ENCODE measurements at places on chromosomes 7 and 10.

- DNase-seq, result peak; percentile 86
Measured at GRCh38 chr10:78313636-78314035, 280.0 kb downstream of the RPS24 start.

DNA sequence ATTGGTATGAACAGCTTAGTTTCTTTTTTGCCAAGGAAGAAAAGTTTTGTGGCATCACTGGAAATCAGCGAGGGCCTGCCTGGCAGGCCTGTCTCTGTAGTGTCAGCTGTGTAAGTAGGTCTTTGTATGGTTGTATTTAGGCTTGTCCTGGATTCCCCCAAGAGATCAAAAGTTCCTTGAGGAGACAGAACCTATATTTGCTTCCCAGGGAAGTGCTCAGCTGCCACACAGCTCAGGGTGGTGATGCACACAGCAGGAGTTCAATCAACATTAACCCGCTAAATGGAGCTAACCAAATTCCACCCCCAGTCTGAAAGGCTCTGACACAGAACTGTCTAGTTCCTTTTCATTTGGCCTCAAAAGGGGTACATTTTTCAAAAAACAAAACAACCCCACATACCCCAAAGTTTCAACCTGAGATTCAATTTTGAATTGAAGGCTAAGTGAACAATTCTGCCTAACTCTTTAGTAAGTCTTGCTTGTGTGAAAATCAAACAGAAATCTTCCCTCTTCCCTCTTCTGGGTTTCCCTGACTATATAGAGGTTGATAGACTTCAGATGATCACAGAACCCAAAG, 124.4 kb downstream of the CLEC2L start:
- no peak for DNase-seq

DNA sequence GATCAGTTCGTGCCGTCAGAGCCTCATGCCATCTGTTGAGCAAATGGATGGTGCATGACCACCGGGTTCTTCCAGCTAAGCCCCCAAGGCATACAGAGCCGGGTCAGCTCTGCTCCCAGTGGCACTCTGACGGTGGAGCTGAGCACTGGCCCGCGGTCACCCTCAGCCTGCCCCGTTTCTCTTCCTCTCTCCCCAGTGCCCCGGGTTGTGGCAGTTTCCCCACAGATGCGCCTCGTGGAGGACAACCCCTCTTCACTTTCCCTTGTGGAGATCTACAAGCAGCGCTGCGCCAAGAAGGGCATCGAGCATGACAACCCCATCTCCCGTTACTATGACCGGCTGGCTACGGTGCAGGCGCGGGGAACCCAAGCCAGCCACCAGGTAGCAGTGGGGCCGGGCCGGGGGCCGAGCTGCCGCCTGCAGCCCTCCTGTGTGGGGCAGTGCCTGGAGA, 129.9 kb downstream of the TRRAP start:
- DNase-seq, result no peak

DNA sequence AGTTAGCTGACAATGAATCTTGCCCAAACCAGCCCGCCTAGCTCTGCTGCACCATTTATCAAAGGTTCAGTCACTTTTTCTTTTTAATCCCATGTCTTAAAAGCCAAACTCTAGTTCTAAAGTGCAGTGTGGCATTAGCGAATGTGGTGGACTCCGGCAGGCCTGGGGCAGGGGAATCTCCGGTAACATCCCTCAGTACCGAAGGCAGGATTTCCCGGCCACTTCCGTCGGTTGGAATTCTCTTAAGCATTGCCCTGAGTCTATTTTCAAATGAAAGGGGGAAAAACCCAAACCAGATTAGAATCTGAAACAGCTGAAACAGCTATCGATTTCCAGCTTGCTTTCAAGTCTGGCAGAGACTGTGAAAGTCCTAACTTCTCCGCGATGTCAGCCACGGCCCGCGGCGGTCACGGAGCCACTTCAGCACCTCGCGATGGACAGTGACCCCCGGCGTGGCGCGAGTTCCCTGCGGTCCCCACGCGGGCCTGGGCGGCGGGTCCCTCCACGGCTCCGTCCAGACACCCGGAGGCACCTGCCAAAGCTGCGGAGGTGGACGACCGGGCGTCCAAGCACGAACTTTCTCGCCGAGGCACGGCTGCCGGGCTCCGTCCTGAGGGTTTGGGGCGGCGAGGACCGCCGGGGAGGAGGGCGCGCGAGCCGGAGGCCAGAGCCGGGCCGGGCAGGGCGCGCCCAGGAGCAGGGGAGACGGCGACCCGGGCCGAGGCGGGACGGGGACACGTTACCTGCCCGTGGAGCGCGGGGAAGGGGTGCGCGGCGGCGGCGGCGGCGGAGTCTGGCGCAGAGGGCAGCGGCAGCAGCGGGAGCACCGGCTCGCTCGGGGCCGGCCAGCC, 745 bp downstream of the TCERG1L start:
- DNase-seq, result no peak

- no peak for DNase-seq
Measured at GRCh38 chr7:66304536-66304935, 99.4 kb downstream of the TPST1 start.

- no peak for DNase-seq
Measured at GRCh38 chr7:66181329-66181728, 23.8 kb upstream of the TPST1 start.

GRCh38 chr10:110733218-110733952, 89.2 kb downstream of the RBM20 start:
- no peak for DNase-seq

GRCh38 chr10:48784031-48784430, 99.4 kb downstream of the WDFY4 start:
- no peak for DNase-seq

- no peak for DNase-seq
Measured at GRCh38 chr10:70504521-70505358, 26.2 kb downstream of the PALD1 start.

DNA sequence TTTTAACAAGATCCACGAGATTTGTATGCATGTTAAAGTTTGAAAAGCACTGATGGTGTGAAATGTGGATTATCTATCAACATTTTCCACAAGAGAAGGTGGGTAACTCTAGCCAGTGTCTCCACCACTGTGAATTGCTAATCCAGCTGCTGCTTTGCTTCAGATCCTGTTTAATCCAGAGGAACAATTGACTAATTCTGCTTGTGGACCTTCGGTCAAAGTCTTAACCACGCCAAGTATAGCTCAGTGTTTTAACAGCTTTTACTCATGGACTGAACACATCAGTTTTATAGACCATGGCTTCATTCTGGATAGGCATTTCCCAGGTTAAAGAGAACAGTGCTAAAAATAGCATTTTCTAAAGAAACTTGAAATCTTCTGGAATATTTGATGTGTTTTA, 23.5 kb downstream of the ADK start:
- DNase-seq, result no peak

DNA sequence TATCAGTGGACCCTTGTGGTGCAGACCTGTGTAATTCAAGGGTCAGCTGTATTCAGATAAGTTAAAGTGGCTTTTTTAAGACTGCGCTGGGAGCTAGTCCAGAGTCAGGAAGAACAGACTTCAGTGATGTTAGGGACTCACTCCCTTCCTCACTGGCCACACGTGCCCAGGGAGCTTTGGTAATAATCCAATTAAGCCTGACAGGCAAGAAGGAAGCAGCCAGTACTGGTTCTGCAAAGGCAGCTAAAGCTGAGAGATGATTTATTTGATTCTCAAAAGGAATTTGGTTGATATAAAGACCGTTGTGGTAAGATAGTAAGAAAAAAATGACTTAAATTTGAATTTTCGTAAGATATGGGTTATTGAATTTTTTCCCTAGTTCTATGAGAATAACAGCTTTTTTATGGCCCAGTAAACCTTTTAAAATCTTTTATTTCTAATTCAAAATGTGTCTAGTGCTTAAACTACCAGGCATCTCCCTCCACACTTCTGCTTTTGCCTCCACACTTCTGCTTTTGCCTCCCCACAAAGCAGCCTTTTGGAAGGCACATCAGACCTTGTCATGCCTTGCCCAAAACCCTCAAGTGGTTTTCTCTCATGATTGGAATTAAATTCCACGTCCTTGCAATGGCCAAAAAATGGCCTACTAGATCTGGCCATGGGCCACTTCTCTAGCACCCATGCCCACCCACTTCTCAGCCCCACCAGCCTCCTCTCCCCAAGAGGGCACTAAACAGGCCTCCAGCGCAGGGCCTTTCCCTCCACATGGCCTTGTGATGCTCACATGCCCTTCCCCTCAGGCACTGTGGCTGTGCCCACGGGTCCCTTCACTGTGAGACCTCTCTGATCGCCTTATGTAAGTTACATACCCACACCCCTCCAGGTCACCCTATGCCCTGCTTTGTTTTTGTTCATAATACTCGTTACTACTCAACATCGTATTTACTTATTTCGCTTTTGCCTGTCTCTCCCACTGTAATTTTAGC, 92.5 kb downstream of the POU6F2 start:
- no peak for DNase-seq

DNA sequence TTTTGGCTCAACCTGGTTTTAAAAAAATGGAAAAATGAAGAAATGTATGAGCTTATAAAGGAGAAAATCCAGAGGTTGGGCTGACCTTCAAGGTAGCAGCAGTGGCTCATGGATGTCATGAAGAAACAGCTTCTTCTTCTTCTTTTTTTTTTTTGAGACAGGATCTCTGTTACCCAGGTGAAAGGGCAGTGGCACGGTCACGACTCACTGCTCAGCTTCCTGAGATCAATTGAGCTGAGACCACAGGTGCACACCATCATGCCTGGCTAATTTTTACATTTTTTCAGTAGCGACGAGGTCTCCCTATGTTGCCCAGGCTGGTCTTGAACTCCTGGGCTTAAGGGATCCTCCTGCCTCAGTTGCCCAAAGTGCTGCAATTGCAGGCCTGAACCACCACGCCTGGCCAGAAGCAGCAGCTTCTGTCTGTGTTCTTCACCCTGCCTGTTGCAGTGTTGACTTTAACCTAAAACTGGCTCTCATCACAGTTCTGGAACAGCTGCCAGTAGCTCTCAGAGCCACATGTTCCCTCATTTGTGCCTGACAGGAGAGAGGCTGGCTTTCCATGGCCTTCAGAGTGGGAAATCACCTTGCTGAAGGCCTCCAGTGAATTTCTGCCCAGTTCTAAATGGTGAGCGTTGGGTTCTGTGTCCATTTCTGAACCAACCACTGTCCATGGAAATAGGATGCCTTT, 117.7 kb downstream of the PFKFB3 start:
- no peak for DNase-seq

DNA sequence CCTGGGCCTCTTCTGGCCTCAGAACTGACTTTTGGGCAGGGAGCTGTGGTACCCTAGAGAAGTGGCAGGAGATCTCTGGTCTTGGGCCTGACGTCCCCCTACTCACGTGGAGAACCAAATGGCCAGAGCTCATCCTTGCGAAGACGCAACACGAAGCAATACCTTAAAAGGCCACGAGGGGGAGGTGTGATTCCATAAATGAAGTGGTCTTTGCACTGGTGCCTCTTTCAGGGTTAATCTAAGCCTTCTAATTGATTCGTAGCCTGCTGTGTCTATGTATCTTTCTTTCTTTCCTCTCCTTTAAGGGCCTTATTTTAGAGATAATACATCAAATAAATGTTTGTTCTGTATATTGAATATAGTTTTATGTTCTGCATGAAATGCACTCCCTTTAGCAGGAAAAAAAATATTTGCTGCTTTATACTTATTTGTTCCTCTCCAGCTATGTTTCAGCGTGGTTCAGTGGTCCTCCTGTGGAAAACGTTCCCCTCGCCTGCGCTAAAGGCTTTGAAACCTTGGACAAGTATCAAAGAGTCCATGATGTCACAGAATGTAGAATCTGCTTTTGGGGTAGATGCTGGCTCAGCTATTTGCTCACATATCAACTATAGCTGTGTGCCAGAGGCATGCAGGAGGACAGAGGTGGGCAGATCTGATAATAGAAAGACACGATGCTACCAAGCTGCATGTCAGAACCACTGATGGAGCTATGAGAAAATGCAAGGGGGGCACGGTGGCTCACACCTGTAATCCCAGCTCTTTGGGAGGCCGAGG, 41.0 kb downstream of the STRA8 start:
- DNase-seq, result no peak

DNA sequence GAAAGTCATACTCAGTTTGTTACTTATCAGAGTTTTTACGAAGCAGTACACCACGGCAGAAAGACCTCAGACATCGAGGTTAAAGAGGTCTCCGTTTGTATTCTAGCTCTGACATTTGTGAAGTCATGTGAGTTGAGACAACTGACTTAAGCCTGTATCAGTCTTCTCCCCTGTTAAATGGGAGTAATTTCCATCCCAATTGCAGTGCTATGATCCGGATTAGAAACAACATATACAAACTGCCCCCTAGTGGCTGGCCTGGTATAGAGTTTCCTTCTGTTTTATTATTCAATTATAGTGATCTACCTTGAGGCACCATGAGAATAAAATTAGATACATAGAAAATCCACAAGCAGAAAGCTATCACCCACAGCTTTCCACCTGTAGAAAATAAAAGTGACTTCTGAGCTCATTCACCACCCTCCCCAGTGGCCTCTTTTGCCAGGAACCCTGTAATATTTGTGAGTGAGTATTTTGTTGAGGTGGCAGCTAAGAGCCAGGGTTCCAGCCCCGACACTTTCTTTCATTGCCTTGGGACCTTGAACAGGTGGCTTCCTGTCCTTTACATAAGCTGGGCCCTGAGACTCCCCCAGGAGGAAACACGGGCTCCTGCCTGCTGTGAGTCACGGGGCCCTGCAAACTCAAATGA, 607.2 kb upstream of the MGMT start:
- peak; percentile 24 for DNase-seq

DNA sequence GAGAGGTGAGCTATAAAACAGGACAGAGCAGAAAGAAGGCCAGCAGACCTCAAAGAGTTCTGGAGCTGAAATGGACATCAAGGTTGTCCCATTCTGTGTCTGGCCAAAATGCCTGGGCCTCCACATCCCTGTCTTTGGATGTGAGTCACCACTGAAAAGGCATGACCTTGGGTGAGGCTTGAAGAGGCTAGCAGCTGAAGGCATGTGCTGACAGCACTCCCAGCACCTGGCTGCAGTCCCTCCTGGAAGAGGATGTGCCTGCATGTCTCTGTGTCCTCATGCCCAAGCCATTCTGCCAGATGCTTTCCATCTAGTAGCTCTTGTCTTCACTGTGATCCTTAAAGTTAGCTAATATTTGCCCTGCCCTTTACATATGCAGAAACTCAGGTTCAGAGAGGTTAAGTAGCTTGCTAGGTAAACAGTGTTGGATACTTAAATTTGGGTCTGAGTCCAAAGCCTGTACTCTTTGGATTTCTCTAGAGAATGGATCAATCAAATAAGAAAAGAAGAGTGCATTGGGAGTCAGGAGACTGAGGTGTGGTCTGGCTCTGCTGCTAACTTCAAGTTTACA, 35.8 kb downstream of the HECW1 start:
- peak; percentile 68 for DNase-seq

GRCh38 chr7:24652251-24652939, 79.1 kb downstream of the PALS2 start:
- DNase-seq, result no peak

- no peak for DNase-seq
Measured at GRCh38 chr10:28137907-28138880, 139.3 kb upstream of the ODAD2 start.

DNA sequence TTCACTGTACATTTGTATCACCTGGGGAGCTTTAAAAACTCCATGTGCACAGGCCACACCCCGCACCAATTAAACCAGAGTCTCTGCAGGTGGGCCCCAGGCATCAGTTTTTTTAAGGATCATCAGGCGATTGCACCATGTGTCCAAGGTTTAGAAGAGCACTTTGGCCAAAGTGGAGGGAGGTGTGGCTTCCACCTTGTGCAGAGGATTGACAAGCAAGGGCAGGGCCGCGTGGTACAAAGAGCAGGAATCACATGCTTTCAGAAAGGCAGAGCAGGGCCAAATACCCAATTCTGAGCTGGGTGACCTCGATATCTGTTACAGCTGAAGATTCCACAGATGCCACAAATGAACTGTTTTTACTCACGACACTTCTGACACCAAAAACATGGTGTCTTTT, 52.4 kb downstream of the NOC3L start:
- no peak for DNase-seq

GRCh38 chr7:83429493-83429892, 219.4 kb downstream of the SEMA3E start:
- no peak for DNase-seq

Measured in esophagus muscularis mucosa (tissue), 4 donors.